Stimulated activated CD8-positive, alpha-beta memory T cell treated with anti-CD3 and anti-CD28 coated beads, Interleukin-2, amount 100 ng/mL, for 1 hour (primary cell): ENCODE measurements at places on chromosomes 6 and 20.
A peak's percentile ranks its signal among the peaks of the same experiment; 100 is the strongest.

- no peak for DNase-seq
Observed at GRCh38 chr6:78268591-78269452, 598.5 kb upstream of the IRAK1BP1 start.

DNA sequence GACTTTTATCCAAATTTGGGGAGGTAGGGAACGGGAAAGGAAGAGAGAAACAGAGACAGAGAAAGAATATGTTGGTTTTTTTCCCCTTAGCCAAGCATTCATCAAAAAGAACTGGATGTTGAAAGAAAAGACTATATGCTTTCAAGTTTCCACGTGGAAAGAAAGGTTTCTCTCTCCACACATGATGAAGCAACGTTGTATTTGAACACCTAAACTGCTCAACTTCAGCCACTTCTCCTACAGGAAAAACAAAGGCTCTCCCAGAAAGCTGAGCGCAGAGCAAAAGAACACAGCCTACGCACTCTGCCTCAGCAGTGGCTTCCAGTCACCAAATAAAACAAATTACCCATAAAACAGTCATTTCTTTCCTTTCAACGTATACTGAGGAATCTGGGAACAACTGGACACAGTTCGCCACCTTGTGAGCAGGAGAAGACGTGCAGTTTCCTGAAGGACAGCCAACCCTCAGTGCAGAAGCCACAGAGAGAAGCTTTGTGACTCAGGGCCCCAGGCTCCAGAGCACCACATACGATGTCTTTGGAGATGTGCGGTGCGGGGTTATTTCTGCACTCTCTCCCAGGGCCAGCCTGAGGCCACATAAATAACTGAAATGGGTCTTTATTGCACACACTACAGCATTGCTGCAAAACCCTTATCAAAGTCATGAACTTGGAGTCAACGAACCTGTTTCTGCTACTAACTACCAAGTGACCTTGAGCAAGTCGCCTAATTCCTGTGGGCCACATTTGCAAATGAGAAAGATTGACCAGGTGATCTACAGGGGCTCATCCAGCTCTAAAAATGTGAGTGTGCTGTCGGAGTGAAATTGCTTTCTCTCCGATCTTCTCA is 10.1 kb downstream of the IL17F start:
- no peak for DNase-seq

- no peak for DNase-seq
Observed at GRCh38 chr6:25217302-25217701, 61.9 kb upstream of the CARMIL1 start.

DNA sequence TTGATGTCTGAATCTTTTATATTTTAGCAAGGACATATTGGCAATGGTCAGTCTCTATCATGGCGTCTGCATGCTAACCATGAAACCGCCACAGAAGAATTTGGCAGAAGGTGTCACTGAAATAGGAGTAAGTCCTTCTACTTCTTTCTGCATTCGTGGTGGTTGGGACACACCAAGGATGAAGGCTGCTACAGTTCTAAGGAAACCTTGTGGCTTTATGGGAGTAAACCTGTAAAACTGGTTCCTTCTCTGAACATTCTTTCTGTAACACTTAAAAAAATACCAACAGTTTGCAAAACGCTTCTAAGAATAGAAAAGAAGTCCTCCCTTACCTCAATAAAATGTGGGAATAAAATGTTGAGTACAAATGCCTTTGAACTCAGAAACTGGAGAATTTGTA is 195.3 kb downstream of the SLC24A3 start:
- no peak for DNase-seq

- DNase-seq = no peak
Observed at GRCh38 chr6:18465410-18466154, 78.4 kb downstream of the RNF144B start.

GRCh38 chr20:9306521-9306920 is 207.9 kb upstream of the LAMP5 start:
- no peak for DNase-seq

GRCh38 chr20:24777746-24778145 is 171.3 kb upstream of the CST7 start:
- no peak for DNase-seq

- no peak for DNase-seq
Observed at GRCh38 chr20:19824861-19825260, 66.8 kb downstream of the RIN2 start.

GRCh38 chr6:45933855-45934254 is 81.8 kb downstream of the CLIC5 start:
- DNase-seq = no peak

DNA sequence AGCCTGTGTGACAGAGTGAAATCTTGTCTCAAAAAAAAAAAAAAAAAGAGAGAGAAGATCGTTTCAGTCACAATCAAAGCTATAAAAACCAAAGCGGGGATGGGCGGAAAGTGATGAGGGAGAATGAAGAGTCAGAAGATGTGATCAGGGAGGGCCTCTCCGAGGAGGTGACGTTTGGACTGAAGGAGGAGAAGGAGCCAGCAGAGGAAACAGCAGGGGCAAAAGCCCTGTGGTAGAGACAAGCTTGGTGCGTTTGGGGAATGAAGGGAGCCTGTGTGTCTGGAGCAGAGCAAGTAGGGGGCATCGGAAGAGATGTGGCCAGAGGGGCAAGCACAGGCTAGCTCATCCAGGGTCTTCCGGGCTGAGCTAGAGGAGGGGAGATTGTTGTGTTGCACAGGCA is 14.5 kb upstream of the LBP start:
- no peak for DNase-seq

DNA sequence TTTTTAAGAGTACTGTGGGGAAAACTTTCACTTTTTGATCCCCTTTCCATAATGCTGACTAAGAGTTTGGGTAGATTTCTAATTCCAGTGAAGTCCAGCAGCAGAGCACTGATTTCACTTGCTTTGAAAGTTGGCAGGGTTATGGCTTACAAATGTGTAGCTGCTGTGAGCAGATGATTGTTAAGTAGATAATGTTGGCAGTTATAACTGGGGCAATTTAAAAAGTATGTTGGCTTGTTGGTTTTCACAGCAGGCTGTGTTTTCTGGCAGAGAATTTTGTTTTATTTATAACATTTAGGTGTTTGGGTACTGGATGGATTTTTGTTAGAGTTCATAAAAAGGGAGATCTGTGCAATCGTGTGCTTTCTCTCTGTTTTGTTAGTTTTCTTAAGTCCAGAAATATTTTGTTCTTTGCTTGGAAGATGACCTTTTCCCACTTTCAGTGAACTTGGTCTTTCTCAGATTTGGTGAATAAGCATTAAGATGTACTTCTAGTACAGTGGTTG is 31.4 kb downstream of the AFDN start:
- DNase-seq = no peak

DNA sequence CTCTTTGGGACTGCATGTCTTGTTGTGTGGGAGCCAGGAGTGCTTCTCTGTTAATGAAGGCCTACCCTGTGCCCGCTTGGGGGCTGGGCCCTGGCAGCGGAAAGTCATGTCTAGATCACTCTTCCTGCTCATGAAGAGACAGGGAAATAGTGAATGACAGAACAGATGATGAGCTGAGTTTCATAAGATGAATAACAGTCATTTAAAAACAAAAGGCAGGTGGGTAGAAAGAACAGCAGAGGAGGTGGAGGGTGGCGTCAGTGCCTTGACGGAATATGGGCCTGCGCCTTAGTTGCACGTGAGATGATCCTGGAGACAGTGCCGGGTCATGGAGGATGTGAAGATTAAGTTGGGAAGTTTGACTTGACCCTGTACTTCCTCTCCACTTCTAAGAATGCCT is 85.5 kb downstream of the ARID1B start:
- DNase-seq = no peak

- DNase-seq = peak; percentile 95
Observed at GRCh38 chr6:85642774-85643536, at the start of gene SYNCRIP. SYNCRIP (minus strand) TSS chr6:85642886; CDS start chr6:85641439, 1,447 bp downstream.

GRCh38 chr6:24535210-24535609 is 40.4 kb downstream of the ALDH5A1 start:
- DNase-seq = no peak

- no peak for DNase-seq
Observed at GRCh38 chr20:38859070-38859690, 53.7 kb downstream of the PPP1R16B start.

DNA sequence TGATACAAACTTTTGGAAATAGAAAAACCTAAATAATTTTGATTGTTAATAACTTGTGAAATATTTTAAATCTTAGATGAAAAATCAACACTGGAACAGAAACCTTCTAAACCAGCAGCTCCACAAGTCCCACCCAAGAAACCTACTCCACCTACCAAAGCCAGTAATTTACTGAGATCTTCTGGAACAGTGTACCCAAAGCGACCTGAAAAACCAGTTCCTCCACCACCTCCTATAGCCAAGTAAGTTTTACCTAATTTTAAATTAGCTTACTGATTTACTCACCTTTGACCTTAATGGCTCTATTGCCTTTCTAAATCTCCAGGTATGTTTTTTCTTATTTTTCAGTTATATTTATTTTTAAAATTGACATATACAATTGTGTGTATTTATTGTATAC is 102.6 kb upstream of the ADGRF4 start:
- no peak for DNase-seq

DNA sequence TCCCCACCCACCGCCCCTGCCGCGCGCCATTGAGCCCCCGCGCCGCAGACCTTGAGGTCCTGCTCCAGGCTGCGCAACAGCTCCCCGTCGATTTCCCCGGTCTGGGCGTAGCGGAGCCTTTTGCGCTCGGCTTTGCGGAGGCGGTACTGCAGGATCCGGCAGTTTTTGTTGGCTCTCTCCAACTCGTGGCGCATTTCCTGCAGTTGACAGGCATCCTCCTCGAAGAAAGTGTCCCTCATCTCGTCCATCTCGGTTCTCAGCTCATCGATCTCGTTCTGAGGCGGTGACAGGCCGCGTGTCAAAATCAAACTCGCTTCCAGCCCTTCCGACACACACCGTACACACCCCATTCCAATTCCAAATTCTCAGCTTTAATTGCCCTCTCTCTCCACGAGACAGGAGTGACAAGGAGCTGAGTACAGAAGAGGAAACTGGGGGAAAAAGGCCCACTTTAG is 4.3 kb downstream of the MTCL3 start:
- DNase-seq = no peak

- no peak for DNase-seq
Observed at GRCh38 chr6:166708460-166708859, 81.4 kb upstream of the RPS6KA2 start.

DNA sequence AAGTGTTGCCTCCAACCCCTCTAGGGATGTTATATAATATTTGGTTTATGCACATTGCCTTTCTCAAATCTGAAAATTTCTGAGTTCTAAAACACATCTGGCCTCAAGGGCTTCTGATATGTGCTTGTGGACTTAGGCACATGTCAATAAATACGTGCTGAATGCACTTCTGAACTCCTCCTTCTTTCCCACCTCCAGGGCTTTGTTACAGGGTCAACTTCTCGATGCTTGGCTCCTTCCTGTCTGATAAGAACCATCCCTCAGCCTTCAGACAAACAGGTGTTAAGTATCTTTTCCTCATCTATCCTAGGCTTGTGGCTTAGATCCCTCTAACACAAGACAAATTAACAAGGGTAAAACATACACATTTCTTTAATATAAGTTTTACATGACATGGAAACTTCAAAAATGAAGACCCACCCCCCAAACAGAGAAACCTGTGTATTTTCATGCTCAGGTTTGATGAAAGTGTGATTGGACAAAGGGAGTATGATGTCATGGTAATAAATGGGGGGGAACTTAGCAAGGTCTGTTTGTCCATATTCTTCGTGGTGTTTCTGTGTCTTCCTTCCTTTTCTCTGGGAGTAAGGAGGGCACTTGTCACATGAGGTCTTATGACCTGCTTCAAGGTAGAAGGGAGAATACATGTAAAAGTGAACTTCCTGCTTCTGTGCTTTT is 326.9 kb downstream of the CD83 start:
- no peak for DNase-seq

DNA sequence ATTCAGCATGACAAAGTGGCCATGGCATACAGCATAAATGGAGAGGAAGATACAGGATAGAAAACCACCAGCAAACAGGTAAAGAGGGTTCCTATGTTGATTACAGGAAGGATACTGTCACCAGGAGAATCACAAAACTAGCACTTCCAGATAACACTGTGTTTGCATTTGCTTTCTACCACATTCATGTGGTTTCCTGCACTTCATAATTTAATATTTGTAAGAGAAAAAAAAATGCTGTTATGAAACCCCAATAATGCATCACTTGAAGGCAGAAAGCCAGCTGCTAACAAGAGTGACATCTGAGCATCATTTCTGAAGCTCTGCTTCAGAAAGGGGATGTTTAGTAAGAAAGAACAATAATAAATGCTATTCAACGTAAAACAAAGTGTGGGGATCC is 106.6 kb downstream of the ATXN1 start:
- DNase-seq = no peak

GRCh38 chr6:142008781-142009180 is 123.9 kb upstream of the GJE1 start:
- DNase-seq = no peak

- no peak for DNase-seq
Observed at GRCh38 chr6:143679041-143679440, 1.3 kb downstream of the PHACTR2 start.

DNA sequence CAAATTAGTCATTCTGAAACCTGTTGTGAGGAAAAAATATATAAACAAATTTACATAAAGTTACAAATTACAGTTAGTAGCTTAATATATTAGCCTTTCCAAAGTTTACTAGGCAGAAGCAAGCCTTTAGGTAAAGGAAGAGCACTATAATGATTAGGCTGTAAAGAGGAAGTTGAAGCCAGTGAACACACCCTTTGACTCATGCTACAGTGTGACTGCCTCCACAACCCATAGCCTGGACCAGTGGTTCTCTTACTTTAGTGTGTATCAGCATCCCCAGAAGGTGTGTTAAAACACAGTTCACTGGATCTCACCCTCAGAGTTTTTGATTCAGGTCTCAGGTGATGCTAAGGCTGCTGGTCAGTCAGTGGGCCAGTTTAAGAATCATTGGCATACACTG is 91.4 kb upstream of the DEFB112 start:
- DNase-seq = no peak

GRCh38 chr20:53621482-53622246 is 28.0 kb upstream of the ZNF217 start:
- no peak for DNase-seq

DNA sequence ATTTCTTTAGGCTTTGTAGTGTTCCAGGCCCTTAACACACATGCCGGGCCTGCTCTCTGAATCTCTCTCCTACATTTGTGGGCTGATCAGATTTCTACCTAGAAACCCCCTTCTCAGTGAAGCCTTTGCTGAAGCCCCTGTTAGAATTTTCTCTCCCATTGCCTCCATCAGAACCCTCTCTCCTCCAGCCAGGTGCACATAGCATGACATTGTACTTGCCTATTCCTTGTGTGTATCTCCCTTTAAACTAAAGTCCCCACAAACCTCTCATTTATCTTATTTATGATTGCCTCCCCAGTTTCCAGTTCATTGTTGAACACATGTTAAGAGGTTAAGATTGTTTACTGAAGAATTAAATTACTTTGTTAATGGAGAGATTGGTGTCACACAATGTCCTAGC is 325.5 kb upstream of the CITED2 start:
- DNase-seq = no peak

GRCh38 chr6:96301023-96301422 is 220.6 kb upstream of the UFL1 start:
- DNase-seq = no peak
